ENCODE measurements at places on chromosomes 3 and 15.
A peak's percentile ranks its signal among the peaks of the same experiment; 100 is the strongest.

DNA sequence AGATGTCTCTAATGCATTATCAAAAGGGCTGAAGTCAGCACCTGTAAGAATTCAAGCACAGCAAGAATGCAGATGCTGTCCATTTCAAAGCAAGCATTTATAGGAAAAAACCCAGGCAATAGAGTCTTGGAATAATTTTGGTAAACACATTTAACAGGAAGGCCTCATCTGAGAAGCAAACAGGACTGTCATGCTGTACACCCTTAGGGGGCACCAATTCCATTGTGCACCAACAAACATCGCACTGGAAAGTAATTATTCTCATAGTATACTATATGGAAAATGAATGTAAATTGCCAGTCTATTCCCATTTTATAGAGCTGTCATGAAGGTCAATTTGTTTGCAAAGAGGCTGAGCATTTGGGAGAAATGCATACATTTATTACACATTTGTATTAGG lies 247.3 kb upstream of the SUCLG2 start:
- no peak for DNase-seq

GRCh38 chr3:32177702-32178198 lies 60.7 kb upstream of the CMTM8 start:
- DNase-seq: peak; percentile 93

- peak; percentile 14 for DNase-seq
Measured at GRCh38 chr3:81728766-81729544, 32.5 kb downstream of the GBE1 start.

GRCh38 chr15:68421798-68422402 lies 10.1 kb downstream of the ITGA11 start:
- no peak for DNase-seq

DNA sequence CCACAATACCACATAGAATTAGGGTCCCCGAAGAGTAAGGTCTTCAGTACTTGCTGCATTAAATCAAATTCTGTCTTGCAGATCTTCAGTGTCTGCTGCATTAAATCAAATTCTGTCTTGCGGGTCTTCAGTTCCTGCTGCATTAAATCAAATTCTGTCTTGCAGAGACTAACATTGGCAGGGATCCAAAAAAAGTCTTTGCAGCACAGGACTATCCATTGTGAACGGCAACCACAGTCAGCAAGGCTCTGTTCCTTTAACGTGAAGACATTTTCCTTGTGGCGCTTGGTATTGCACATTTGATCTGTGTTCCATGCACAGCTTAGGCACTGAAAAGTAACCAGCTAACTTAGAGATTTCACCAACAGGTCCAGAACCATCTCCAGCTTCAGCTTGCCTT lies 46.8 kb upstream of the POMGNT2 start:
- DNase-seq: peak; percentile 44

DNA sequence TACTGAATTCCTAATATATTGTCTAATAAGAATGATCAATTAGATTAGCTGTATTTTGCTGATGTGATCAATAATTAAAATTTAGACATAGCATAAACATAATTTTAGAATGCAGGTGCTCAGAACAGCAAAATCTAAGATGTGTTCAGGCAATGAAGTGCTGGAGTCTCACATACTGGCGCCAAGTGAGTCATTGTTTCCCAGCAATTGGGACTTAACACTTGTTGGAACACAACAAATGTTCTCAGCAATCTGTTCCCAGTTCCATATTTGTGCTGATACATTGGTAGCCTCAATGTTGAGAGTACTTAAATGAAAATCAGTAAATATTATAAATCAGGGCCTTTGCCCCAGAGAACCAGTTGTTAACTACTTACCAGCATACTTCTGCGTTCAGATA lies 619.0 kb downstream of the ROBO1 start:
- DNase-seq: no peak

- DNase-seq: no peak
Measured at GRCh38 chr15:58748852-58749531, 515 bp downstream of the ADAM10 start.

DNA sequence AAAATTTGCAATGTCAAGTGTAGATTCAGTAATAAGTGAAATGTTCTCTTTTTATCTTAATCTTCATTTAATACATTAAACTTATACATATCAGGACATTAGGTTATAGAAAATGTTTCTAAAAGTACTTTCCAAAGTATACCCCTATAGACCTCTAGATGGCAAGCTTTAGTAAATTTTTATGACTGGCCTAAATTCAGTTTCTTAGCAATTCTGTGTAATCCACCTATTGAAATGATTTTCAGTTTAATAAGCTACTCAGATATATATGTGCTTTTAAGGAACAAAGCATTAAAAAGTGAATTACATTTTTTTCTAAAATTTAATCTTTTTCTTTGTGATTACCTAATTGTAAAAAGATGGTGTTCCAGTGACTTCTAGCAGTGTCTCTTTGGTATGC lies 342.2 kb downstream of the GBE1 start:
- peak; percentile 45 for DNase-seq

DNA sequence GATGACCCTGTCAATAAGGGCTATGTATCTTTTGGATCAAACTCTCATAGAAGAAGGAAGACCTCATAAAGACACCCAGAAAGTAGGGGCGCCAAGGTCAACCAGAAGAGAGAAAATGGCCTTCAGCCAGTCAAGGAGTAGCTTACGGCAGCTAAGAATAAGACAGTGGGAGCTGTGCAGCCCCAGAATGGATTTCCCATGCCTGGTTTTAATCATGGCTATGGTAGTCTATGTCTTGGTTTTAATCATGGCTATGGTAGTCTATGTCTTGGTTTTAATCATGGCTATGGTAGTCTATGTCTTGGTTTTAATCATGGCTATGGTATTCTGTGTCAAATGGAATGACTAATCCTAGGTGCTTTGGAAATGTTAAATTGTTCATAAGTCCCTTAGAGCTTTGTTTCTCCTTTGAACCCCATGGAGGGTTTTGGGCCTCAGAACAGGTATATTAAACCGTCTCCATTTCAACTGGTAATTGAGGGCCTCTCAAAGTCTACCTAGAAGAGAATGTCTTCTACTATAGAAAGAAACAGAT lies 742.0 kb upstream of the CFAP20DC start:
- no peak for DNase-seq

- DNase-seq: no peak
Measured at GRCh38 chr3:71041371-71041770, 542.2 kb downstream of the FOXP1 start.

DNA sequence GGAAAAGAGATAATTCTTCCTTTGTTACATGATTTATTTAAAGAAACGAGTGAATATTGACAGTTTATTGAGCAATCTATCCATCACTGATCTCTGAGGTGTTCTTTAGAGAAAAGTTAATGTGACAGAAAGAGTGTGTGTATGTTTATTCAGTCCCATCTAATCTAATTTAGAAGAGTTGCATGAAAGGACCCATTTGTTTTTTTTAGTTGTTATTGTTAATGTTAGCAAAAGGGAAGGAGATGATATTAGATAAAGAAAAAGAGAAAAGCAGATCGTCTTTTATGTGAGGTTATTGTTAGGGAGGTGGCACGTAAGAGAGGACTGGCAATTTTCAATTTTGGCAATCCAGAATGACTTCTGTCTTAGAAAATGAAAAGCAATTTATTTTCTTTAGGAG lies 46.5 kb downstream of the NMD3 start:
- no peak for DNase-seq

DNA sequence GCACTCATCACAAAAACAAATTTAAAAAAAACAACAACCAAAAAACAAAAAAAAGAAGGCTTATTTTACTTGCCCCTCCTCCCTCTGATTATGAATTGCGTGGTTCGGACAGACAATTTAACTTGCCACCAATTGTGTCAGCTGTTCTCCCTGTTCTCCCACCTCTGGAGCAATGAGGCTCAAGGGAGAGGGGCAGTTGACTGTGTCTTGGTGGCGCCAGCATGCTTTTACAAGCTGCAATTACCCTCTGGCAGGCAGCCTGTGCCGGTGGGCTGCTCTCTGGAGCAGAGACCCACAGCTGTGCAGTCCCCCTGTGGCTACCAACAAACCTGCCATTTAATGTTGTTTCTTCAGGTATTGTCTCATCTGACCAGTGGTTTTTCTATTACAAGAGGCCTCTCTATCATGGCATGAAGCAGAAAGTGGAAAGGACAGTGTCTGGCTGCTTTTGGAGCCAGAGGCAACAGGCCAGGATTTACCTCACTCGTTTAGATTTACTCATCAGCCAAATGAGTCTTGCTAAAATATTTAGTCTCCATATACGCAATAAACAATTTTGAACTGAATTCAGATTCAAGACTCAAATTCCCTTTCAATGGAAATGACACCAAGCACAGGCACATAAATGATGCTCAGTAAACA lies 192.0 kb upstream of the TPRG1 start:
- DNase-seq: no peak

- no peak for DNase-seq
Measured at GRCh38 chr15:83288381-83288801, 3.9 kb upstream of the BNC1 start.

GRCh38 chr15:88401996-88402656 lies 65.1 kb downstream of the MRPL46 start:
- peak; percentile 71 for DNase-seq

GRCh38 chr3:194370753-194371152 lies 1.2 kb upstream of the LRRC15 start:
- no peak for DNase-seq

DNA sequence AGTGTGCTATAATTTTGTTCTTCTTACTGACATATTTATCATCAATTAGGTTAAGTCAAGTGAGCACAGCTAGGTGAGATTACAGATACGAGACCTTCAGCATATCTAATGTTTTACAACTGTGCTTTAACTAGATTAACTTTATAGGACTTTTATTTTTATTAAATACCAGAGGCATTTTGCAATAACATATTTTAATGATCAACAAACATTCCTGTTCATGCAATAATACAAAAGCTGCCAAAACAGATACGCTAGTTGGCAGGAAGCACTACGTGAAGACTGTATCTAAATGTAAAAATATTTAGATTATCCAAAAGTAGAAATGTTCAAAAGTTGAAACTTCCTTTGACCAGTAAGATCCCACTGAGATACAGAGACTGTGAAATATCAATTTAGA lies 139.1 kb downstream of the CBLB start:
- DNase-seq: no peak

Data from hematopoietic multipotent progenitor cell treated with erythropoietin and hydrocortisone succinate and interleukin-3 and kit ligand, for 6 days (in vitro differentiated cells).